ENCODE measurements at places on chromosomes 1 and 21. TPM values are rescaled to one million over a fixed set of nuclear protein-coding genes. Genes with fewer than 3 reads are reported as not detected.

- H3K27me3 ChIP-seq, result no peaks in the 10 kb centered on the region
- H3K36me3 ChIP-seq, result no peaks in the 10 kb centered on the region
- no peak overlapping the region for H3K4me3 ChIP-seq
- no peaks in the 10 kb centered on the region for H3K4me1 ChIP-seq
- DNase-seq, result no peak
Measured at GRCh38 chr21:36129219-36129618, 5.7 kb upstream of the CBR3 start.

GRCh38 chr1:155527677-155528076, 34.9 kb downstream of the ASH1L start:
- peaks cover 23% of the 10 kb centered on the region for H3K4me1 ChIP-seq
- no peak for DNase-seq
- H3K36me3 ChIP-seq, result no peaks in the 10 kb centered on the region
- no peak overlapping the region for H3K4me3 ChIP-seq

CYYR1 gene
- 21.9 TPM for polyA plus RNA-seq

- no peaks in the 10 kb centered on the region for H3K27me3 ChIP-seq
- DNase-seq, result no peak
- H3K36me3 ChIP-seq, result no peaks in the 10 kb centered on the region
Measured at GRCh38 chr1:236009857-236010256, 55.0 kb downstream of the NID1 start.

DNA sequence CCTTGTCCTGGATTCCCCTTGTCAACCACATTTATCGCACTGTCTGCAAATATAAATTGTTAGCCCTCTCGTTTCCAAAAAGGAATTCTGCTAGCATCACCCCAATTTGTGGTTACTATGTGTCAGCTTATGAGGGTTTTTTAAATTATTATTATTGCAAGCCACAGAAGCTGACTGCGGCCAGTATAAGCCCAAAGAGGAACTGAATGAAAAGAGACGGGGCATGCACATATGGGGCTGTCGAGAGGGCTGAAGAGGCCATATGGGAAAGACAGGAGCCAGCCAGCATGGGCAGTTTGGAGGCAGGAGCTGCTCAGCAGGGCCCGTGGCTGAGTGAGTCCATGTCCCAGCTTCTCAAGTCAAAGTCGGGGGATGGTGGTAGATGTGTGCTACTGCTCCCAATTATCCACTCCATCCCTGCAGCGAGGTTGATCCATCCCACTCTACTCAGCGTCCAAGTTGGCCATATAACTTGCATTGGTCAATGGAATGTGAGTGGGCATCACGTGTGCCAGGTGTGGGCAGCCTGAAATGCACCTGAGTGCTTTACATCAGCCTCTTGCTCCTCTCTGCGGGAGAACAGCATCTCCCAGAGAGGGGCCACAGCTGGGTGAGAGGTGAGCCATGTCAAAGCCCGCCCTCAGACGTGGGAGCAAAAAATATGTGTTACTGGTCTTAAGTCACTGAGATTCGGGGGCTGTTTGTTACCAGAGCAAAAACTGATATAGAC, 37.6 kb upstream of the LDLRAP1 start:
- DNase-seq, result no peak
- peaks cover 4% of the 10 kb centered on the region for H3K4me1 ChIP-seq
- H3K4me3 ChIP-seq, result no peak overlapping the region
- H3K27me3 ChIP-seq, result no peaks in the 10 kb centered on the region

AMY1A gene
- not detected for polyA plus RNA-seq
